Heart left ventricle (tissue), 16 donors: ENCODE measurements at places on chromosomes 3 and 15. TPM values are rescaled to one million over a fixed set of nuclear protein-coding genes. Genes with fewer than 3 reads are reported as not detected.

ZCWPW2 gene
- total RNA-seq, result 2.9 TPM

SKIL gene
- 15.7 TPM for total RNA-seq

TEX9 gene
- 0.49 TPM for total RNA-seq

DISP2 gene
- 0.71 TPM for total RNA-seq

EFCC1 gene
- 2.2 TPM for total RNA-seq

PPP2R3A gene
- 95.5 TPM for total RNA-seq

TIGIT gene
- total RNA-seq, result not detected

SHC4 gene
- 2.1 TPM for total RNA-seq

CPLX3 gene
- total RNA-seq, result not detected

TMCO5A gene
- not detected for total RNA-seq

LCTL gene
- not detected for total RNA-seq

CCR8 gene
- not detected for total RNA-seq

IL17RB gene
- 1.5 TPM for total RNA-seq

PLSCR2 gene
- total RNA-seq, result not detected

TM6SF1 gene
- 6.6 TPM for total RNA-seq

DNA sequence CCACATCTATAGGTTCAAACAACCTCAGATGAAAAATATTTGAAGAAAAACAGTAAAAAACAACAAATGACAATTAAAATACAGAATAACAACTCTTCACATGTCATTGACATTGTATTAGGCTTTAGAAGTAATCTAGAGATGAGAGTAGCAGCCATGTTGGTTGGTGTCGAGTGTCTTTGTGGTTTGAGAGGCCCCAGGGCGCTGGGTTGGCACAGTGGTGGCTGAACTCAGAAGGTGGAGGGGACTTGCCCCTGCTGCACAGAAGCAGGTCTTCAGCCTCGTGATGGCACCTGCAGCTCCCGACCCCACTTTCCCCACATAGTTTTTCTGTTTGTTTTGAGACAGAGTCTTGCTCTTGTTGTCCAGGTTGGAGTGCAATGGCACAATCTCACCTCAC is 187.2 kb downstream of the OSBPL10 start:
- DNase-seq, result no peak

- DNase-seq, result no peak
These were observed 5.0 kb upstream of the ATP8B4 start for GRCh38 chr15:50123861-50124557.

- no peak for DNase-seq
These were observed 295.1 kb upstream of the PROK2 start for GRCh38 chr3:72080095-72080494.

- no peak for DNase-seq
These were observed 35.0 kb upstream of the TNFAIP8L3 start for GRCh38 chr15:51129535-51130188.

GRCh38 chr3:101940521-101941317 is 91.4 kb downstream of the NFKBIZ start:
- peak; percentile 47 for DNase-seq

DNA sequence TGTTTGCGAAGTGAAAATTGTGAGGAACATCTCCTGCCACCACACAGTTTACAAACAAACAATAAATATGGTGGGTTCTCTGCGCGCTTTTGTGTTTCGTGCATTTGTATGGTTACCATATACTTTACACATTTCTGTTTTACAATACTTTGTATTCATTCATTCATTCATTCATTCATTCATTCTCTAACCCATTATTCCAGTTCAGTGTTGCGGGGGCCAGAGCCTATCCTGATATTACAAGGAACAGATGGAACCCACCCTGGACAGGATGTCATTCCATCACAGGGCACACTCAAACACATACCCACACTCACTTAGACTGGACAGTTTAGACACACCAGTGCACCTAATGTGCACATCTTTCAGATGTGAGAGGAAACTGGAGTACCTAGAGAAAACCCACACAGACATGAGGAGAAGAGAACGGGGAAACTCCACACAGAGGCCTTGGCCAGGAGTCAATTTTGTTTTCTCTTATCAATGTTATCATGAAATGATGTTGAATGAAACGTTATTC is 160.5 kb downstream of the FNDC3B start:
- DNase-seq, result no peak

- no peak for DNase-seq
These were observed 21.6 kb downstream of the SAMMSON start for GRCh38 chr3:70020906-70021660.

GRCh38 chr3:61928776-61929314 is 367.5 kb downstream of the PTPRG start:
- no peak for DNase-seq

DNA sequence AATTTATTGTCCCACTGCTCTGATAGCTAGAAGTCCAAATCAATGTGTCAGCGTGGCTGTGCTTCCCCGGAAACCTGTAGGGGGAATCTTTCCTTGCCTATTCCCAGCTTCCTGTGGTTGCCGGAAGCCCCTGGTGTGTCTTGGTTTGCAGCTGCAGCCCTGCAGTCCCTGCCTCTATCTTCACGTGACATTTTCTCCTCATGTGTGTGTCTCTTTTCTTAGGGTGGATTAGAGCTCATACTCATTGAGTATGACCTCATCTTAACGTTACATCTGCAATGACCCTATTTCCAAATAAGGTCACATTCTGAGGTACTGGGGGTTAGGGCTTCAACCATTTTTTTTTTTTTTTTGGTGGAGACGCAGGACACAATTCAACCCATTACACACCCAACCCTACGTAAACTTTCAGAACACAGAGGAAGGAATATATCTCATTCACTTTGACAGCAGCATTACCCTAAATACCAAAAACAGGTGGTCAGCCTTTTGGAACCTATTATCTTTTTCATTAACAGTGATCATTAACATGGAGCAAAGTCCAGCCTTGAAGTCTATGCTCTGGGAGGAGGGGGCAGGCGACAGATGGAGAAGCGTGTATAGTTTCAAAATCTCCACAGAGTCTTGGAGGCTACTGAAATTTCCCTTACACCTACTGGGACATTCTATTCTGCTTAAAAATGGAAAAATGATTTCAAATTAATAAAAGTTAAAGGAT is 88.6 kb downstream of the RYK start:
- DNase-seq, result no peak

- no peak for DNase-seq
These were observed 140.4 kb downstream of the PCCB start for GRCh38 chr3:136390574-136390973.

GRCh38 chr3:15934389-15935195 is 136.8 kb upstream of the ANKRD28 start:
- DNase-seq, result no peak

DNA sequence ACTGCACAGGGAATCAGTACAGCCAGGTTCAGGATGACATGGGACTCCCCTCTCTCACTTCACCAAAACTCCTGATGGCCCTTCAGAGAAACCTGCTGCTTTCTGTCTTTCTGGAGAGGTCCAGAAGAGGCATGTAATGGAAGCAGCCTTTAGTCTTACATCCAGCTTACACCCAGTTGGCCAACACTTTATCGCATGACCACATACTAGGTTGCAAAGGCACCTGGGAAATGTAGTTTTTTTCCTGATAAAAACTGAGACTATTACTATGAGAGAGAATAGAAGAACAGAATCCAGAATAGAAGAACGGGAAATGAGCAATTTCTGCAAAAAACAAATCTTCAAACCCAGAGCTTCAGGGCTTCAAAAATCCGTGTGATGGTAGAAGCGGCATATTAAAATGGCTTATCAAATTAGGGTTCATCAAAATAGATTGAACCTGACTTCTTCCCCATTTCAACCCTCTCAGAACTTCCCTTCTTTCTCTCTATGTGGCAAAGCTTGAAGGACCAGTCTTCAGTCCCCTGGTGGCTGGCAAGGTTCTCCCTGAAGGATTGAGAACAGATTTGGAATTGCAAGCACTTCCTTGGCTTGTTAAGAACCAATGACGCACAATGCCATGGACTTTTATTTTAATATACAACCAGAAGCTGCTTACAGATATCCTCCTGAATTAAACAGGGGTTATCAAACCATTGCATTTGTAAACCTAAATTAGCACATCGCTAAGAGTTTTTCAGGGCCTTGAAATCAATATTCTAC is 34.4 kb downstream of the CORO2B start:
- no peak for DNase-seq

- peak; percentile 57 for DNase-seq
These were observed 326.8 kb downstream of the TUSC7 start for GRCh38 chr3:117036259-117036799.

- no peak for DNase-seq
These were observed 721 bp downstream of the MYEF2 start for GRCh38 chr15:48177383-48177765.

DNA sequence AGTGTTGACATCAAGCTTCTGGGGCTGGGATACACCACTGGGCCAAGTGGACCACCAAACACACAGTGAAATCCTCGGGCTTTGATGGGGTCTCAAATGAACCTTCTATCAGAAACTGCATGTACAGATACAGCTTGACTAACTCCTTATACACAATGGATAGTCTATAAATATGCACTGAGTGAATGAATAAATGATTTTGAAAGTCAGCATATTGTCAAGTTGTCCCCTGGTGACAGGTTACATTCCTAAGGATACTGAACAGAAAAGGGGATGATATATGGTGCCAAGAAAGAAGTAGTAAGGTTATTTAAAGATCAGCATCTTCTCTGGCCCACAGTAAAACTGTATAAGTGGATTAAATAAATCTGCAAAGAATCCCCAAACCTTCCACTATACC is 159.4 kb upstream of the SLC2A2 start:
- DNase-seq, result no peak

GRCh38 chr3:99084826-99085225 is 183.3 kb upstream of the DCBLD2 start:
- no peak for DNase-seq

DNA sequence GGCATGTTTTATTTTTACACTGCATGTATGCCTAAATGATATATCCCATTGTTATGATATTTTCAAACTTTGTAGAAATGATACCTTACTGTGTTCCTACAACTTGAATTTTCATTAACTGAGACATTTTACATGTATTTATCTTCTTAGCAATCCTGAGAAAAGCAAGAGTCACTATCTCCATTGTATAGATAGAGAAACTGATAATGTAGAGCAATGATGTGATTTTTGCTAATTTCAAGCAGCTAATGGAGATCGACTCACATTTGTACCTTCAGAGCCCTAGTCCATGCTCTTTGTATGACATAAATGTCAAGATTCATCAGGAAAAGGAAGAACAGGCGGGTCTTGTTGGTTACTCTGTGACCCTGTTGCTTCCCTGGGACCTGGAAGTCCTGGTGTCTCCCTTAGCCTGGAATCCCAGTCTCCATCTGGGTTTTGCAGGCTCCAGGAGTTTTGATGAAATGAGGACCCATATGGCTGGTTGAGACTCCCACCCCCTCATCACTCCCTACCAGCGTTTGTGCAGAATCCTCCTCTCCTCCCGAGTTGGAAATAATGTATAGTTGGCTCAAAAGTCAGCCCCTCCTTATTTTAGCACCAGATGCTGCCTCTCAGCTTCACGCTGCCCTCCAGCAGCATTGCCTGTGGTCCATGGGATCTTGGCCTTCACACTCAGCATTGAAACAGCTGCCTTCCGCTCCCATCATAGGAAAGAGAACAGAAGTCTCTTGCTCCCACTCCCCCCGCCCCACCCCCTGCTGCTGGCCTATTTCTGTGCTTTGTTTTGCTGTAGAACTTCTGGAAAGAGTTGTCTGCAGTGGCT is 67.1 kb downstream of the APBA2 start:
- DNase-seq, result no peak

DNA sequence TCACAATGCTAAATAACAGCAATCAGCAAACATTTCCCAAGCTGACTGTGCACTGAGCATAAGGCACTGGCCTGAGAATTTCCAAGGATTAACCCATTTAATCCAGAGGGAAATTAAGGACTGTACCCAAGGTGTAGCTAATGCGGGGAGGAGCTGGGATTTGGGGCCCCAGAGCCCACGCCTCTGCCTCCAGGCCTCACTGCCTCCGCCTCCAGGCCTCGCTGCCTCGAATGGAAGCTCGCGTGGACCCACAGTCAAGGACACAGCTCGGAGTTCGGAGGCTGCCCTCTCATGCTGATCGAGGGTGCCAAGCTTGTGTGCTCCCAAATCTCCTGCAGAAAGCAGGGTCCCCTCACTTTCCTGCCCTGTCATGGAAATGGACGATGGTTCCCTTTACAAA is 76.5 kb upstream of the SNRPA1 start:
- no peak for DNase-seq

GRCh38 chr3:86942206-86942605 is 48.7 kb downstream of the VGLL3 start:
- no peak for DNase-seq
